ENCODE measurements at places on chromosomes 3 and 15.

DNA sequence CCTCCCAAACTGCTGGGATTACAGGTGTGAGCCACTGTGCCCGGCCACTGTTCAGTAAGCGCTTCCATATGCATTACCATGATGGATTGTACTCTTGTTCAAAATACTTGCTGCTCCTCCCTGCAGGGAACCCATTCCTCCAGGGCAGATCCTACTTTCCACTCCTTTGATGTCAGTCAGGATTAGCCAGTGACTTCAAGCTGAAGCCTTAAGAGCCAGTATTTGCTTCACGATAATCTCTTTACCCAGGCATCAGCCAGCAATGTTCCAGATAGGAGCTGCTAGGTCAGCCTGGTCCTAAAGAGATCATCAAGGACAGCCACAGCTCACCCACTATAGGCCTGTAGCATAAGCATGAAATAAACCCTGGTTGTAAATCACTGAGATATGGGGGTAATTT, 96.5 kb upstream of the UBE2E2 start:
- DNase-seq = no peak

- peak; percentile 87 for DNase-seq
Observed at GRCh38 chr15:101206176-101206591, 45.7 kb downstream of the CHSY1 start.

- no peak for DNase-seq
Observed at GRCh38 chr15:80846031-80846815, 67.1 kb downstream of the CEMIP start.

- DNase-seq = no peak
Observed at GRCh38 chr15:93709708-93710107, 521.7 kb upstream of the MCTP2 start.

GRCh38 chr3:166445865-166446264, 608.6 kb upstream of the BCHE start:
- no peak for DNase-seq

GRCh38 chr3:110567029-110567428, 504.6 kb upstream of the NECTIN3 start:
- no peak for DNase-seq

DNA sequence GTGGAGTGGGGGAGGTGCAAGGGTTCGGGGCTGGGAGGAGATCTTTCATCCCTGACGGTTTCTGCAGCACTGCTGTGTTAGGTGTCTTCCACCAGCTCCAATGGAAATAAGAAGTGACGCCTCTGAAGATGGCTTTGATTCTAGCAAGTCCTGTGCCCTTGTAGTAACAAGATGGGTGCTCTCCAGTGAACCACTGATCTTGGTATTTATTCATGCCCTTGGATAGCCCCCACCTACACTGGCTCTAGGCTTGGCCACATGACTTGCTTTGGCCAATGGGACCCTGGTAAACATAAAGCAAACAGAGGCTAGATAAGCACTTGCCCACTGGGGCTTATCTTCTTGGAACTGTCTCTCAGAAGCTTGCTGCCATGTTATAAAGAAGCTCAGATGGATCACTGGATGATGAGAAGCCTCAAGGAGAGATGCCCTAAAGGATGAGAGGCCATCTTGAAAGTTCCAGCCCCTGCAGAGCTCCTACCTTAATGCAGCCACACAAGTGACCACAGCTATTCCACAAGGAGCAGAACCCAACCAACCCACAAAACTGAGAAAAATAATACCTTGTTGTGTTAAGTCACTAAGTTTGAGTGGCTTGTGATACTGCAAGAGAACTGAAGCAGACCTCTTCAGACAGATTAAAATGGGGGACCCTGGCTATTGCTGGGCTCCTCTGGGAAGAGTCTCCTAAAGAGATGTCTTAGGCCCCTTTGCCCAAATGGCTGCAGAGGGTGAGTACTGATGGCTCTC, 137.9 kb downstream of the PDCD6IP start:
- DNase-seq = no peak

DNA sequence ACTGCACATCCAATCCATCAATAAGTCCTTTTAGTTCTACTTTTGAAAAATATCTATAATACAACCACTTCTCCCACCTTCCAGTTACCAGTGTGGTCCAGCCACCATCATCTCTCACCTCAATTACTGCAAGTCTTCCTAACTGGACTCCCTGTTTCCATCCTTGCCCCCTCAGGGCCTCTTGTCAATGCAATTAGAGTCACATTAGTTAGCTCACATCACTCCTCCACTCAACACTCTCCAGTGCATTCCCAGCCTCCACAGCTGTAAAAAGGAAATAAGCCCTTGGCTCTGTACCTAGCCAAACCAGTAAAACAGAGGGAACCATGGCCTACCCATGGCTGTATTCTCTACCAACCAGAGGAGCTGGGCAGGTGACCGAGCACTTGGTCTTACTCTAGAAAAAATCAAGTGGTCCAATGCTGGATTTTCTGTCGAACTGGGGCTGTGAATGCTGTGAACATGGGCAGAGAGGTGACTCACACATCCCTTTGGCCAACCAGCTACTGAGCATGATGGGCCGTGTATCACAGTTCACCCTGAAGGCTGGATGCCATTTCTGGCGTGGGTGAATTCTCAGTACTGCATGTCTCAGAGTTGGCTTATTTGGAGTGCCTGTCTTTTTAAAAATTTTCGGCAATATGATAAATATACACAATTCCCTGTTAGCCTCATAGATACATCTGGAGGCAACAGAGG, 62.5 kb upstream of the C15orf61 start:
- no peak for DNase-seq

DNA sequence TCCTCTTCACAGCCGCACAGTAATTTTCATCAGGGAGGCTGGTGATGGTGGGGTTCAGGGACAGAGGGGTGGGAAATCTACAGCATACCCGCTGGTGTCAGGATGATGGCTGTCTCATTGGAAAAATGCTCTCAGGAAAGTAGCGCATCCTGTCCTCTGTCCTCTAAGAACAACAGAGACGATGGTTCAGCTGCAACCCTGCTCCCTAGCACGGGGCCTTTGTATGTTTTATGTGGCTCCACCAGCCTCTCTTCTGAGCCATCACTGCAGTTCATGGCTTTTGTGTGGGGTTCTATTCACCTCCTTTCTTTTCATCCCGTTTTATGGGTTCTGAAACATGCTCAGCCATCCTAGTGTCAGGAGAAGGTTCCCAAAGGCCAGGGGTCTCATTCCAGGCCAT, 68.9 kb downstream of the EPHB1 start:
- DNase-seq = no peak

DNA sequence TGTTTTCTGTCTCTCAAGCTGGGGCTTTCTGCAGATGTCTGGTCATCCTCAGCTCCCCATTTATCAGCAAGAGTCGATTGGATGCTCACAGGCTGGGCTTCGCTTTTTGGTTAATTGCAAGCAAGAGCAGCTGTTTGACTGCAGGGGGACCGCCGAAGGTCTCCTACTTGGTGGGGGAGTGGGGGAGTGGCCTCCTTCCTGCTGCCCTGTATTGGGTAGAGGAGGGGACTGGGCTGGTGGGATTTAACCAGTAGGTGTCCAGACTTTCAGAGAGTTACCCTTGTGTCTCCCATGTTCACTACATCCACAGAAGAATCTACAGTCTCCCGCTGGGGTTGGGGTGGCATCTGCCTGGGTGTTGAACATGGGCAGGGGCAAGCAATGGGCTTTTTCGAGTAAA, 78.7 kb downstream of the PLXNA1 start:
- no peak for DNase-seq

DNA sequence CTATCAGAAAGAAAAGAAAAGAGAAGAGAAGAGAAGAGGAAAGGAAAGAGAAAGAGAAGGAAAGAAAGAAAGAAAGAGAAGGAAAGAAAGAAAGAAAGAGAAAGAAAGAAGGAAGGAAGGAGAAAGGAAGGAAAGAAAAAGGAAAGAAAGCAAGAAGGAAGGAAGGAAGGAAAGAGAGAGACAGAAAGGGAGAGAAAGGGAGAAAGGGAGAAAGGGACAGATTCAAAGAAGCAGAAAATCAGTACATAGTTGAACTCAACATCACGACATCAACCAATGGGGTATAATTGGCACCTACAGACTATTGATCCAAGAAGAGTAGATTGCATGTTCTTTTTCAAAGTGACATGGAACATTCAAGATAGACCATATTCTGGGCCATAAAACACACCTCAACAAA, 45.2 kb downstream of the HOMER2 start:
- no peak for DNase-seq

DNA sequence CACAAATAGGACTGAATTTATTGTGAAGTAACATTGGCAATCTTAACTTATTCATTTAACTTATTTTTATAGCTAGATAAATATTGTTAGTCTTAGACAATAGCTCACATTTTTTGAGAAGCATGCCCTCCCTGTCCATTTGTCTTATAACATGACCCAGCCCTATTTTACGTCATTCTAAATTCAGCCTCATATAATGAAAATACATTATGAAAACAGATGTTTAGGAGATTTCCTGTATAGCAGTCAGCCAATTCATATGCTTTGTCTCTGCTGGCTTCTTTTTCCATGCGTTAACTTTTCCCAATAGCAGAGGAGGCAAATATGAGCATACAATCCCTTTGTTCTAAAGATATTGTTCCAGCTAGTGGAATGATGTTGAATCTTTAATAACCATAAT, 29.3 kb downstream of the CD200 start:
- no peak for DNase-seq

- DNase-seq = no peak
Observed at GRCh38 chr3:3305841-3306240, 126.3 kb upstream of the CRBN start.

GRCh38 chr15:41852736-41853590, 14.3 kb downstream of the PLA2G4B start:
- DNase-seq = no peak

- DNase-seq = no peak
Observed at GRCh38 chr3:184460276-184460675, 80.4 kb downstream of the CHRD start.

DNA sequence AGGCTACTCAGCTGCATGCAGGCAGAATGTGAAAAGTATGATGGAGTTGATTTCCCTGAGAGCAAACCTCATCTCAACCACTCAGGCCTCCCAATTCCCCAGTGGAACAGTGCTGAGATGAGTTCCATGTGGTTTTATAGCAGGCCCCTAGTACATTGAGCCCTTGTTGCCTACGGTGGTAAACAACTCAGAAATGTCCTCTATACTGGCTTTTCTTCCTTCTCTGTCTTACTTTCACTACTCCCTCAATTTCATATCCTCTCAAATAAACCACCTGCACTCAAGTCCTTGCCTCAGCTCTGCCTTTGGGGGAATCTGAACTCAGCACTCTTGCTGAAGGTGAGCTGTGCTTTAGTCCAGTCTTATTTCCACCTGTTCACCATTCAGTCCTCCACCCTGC, 399.9 kb downstream of the PDCD6IP start:
- no peak for DNase-seq

- DNase-seq = no peak
Observed at GRCh38 chr3:48859206-48859605, 11.5 kb upstream of the PRKAR2A start.

DNA sequence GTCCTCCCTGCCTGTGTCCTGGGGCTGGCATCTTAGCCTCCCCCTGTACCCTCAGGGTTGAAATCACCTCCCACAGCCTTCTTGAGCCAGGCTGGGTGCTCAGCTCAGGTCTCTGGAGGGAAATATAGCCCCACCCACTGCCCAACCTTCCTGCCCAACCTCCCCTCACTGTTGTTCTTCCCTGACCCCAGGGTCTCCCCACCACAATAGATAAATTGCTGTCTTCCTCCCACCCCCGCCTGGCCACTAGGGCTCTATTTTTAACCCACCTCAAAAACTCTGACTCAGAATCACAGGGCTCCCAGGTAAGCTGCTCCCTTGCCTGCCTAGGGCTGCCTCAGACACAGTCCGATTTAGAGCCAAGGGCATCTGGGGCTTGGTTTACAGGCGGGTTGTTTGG, 15.0 kb downstream of the HCN4 start:
- DNase-seq = no peak

GRCh38 chr3:81492040-81492439, 269.4 kb downstream of the GBE1 start:
- no peak for DNase-seq

GRCh38 chr3:110246796-110247376, 824.7 kb upstream of the NECTIN3 start:
- DNase-seq = no peak

All from CD4-positive, alpha-beta T cell treated with Interleukin-2 at 100 ng/mL for 4 hours (primary cell).